ENCODE measurements at places on chromosomes 1 and 21.

- no peak for DNase-seq
These were observed 1.2 kb downstream of the OLIG2 start for GRCh38 chr21:33026878-33027400.

GRCh38 chr1:78836726-78837125 lies 169.8 kb downstream of the ADGRL4 start:
- DNase-seq: no peak

DNA sequence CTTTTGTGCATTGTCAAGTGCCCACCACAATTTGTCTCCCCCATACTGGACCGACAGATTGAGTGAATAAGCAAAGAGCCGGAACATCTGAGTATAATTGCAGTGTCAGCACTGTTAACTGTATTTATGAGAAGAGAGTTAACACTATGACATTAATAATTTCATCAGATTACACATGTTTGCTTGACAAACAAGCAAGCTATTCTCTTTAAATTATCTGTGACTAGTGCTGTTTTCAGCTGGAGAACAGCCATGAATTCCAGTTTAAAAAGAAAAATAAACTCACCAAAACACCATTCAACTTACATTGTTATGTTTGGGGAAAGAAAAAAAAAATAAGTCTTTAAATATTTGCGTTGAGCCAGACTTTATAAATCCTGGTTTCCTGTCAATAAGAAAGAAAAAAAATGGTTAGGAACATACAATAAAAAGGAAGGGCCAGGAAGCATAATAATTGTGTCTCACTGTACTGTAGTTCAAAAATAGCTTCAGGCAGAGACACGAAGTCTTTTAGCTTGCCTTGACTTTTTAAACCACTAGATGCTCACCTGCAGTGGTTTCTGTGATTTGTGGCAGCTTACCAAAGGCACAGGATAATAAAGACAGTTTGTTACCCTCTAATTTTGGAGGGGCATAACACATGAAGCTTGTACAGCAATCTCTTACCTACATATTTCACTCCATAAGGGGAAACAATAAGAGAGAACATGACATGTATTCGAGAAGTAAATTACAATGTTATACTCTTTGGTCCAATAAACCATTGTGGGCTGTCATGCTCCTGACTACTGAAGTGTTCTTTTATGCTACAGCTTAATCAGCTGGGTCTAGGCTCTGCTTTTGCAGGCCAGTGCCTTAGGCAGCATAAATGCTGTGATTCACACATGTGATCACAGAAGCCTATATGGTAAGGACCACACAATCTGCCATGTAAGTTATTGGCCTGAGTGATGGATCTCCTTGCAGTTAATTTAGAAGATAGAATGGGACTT lies 302.0 kb upstream of the ADGRL2 start:
- no peak for DNase-seq

DNA sequence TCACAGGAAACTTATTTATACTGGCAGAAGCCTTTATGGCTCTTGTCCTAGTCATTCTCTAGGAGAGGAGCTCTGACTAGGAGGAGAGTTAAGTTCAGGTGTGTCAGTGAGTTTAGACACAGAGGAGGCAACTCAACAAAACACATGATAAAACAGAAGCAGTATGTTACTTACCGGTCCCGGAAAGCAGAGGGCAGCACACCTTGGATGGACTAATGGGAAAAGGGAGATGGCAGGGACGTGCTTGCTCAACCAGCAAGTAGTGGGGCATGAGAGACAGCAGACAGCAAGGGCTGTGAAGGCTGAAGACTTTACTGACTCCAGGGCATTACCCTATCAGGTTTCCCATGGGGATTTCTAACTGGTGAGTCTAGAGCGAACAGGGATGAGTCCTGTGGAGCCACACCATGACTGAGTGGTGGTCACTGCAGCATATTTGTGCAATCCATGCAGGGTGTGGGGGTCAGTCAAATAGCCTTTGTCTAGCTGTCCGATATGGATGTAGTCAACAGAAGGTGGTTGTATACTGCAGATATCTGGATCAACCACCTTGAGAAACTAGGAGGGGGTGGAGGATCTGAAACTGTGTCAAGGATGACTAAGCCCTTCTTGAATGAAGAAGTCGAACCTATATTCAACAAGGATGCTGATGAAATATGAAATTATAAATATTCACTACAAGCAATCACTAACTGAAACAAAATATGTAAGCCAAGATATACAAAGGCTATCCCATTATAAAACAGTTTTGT lies 596.3 kb upstream of the CHRM3 start:
- DNase-seq: no peak

- DNase-seq: no peak
These were observed 24.2 kb downstream of the TBX19 start for GRCh38 chr1:168304865-168305264.

DNA sequence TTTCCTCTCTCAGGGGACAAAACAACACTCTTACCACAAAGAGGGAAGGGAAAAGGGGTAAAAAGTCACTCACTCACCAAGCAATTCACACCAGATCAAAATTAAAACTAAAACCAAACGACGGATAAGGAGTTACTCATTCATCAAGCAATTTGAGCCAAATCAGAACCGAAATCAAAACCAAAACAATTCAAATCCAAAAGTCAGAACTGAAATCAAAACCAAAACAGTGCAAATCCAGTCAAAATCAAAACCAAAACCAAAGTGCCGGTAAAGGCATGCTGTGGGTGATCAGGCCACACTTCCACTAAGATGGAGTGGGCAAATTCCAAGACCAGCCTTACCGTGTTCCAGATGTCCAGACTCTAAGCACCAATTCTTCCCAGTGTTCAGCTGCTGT lies 717.9 kb downstream of the AMY1C start:
- no peak for DNase-seq

DNA sequence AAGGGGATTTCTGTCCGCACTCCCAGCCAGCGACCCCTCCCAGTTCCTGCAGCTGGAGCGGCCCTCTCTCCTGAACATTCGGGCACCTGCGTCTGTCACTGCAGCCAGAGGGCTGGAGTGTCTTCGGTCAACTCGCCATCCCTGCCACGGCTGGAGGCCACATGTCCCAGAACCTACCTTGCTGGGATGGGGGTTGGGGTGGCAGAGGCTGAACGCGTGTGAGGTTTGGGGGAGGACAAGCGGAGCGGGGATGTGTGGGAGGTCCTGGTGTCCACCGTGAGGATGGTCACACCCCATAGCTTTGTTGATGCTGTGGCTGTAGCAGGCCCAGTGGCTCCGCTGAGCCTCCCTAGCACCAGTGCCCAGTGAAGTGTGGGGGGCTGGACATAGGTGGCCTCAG lies 14.8 kb upstream of the C1orf174 start:
- no peak for DNase-seq

DNA sequence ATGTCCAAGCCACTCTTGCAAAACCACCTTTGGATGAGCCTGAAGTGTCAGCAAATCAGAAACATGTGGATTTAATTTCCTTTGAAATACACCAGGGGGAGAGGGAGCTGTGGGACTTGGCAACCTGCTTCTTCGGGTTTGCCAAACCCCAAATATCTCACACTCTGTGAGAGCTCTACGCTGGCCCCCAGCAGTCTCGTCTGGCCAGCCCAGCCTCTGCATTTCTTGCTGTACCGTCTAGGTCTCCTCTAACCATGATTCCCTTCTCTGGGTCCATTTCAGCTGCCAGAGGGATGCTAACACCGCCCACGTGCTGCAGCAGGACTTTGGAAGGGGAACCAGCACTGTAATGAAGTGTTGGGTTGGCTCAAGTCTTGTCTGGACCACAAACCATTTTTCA lies 114.6 kb downstream of the MRPS6 start:
- no peak for DNase-seq

- DNase-seq: no peak
These were observed 8.5 kb downstream of the CHRNB2 start for GRCh38 chr1:154575951-154576566.

DNA sequence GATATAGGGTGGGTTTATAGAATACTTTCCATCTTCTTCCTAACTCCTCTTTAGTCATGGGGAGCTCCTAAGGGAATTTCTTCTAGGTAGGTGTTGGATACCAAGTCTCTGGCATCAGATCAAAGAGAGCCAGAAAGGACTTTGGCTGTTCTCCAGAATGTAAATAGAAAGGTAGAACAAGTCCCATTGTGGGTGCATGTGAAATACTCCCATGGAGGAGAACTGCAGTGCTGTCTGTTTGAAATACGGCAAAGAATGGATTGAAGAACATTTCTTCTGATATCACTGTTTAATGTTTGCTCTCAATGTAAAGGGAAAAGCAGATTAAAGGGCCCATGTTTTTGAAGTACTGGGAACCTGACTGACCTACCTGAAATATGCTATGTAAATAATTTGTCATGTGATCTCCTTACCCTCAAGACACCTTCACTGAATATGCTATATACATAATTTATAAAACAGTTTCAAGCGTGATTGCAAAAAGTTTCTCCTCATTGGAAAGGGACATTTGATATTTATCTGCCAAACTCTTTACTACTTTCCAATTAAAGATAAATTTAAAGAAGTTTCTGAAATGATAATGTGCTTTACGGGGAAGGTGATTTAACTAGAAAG lies 65.9 kb downstream of the LAMC1 start:
- DNase-seq: no peak

DNA sequence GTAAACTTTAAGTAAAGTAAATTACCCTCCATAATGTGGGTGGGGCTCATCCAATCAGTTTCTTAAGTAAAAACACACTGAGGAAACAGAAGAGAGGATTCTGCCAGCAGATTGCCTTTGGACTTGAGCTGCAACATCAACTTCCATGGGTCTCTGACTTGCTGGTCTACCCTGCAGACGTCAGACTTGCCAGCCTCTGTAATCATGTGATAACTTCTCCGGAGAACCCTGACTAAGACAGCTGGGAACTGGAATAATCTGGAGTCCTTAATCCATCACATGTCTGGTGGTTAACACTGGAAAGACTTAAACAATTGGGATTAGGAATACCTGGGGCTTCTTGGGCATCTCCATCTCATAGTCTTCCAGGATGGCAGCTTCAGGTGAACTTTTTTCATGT lies 13.2 kb upstream of the CEP350 start:
- no peak for DNase-seq

- DNase-seq: no peak
These were observed 98.8 kb upstream of the DUSP10 start for GRCh38 chr1:221840511-221841243.

DNA sequence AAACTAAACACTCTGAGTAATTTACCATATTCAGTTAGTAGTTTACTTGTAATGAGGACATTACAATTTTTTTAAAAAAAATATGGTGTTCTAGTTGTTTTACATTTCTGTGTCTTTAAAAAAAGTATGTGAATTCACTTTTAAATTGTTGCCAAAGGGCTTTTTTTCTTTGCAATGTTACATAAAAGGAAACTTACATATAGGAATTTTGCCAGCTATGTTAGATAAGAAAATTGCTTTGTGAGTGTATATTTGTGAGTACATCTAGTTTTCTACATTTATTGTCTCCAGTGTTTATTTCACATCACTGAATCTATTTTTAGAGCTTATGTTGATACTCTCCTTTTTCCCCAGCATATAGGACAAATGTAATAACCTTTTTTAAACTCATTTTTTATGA lies 206.8 kb downstream of the GPR52 start:
- no peak for DNase-seq

GRCh38 chr21:26453267-26453666 lies 119.8 kb downstream of the CYYR1 start:
- DNase-seq: no peak

DNA sequence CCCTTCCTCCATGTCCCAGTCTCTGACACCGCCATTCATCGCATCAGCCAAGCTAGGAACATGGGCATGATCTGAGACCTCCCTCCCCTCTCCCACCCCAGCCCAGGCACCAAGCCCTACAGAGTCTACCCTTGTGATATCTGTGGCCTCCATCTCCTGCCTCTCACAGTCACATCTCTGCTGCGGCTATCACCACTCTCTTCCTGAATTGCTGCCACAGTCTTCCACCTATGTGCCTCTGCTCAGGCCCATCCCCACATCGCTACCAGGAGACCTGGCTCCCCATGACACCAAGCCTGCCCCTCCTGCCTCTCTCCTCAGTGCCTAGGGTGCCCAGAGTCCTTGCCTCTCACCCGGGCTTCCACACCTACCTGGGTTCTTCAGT lies 82.7 kb upstream of the BCAR3 start:
- DNase-seq: no peak

GRCh38 chr1:164296172-164296571 lies 262.8 kb upstream of the PBX1 start:
- no peak for DNase-seq

Measured in NCI-H460 (cell line).